Esophagus squamous epithelium (tissue), 5 donors: ENCODE measurements at places on chromosomes 1 and 21.

- H3K36me3 ChIP-seq: no peaks in the 10 kb centered on the region
- H3K4me3 ChIP-seq: peak overlapping the region; percentile 95
- no peak for DNase-seq
These were observed 106.0 kb downstream of the SLC45A1 start for GRCh38 chr1:8423692-8424538.

DNA sequence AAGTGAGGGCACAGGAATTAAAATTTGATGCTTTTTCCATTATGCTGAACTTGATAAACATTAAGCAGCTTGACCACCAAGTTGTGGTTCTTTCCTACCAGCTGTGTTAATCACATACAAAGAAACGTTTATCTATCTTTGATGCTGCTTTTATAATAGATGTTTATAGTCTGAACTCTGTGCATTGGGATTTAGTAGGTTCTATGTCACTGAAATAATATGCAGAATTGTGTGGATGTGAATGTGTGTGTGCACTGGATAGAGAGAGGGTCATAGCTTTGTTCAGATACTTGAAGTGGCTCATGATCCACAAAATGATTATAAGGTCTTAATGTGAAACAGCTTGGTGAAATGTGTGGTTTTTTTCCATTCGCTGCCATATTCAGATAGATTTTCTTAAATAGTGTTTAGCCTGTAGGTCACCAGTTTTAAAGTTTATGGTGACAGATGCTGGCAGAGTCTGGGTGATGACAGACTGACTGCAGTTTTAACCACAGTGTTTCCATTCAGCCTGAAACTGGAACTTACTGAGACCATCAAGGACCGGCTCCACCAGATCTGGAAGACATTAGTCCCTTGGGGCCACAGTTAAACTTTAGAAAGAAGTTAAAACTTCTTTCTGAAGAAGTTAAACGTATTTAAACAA is 10.2 kb downstream of the DDI2 start:
- H3K36me3 ChIP-seq: peaks cover 17% of the 10 kb centered on the region
- H3K4me3 ChIP-seq: no peak overlapping the region
- DNase-seq: no peak
- no peak overlapping the region for H3K27ac ChIP-seq
- H3K27me3 ChIP-seq: no peaks in the 10 kb centered on the region

DNA sequence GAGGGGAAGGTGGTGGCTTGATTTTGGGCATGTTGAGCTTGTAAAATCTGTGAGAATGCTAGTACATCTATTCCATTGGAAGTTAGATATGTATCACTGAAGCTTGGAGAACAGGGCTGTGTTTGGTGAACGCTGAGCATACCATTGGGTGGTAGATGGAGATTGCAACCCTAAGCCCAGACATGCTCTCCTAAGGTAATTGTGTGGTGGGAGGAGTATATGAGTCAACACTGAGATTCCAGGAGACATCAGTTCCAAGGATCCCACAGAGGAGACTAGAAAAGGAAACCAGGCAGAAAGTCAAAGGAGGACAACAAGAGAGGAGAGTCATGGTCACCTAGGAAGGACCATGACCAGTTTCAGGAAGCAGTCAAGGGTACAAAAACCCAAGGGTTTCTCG is 60.4 kb downstream of the KIF21B start:
- no peaks in the 10 kb centered on the region for H3K27me3 ChIP-seq
- no peaks in the 10 kb centered on the region for H3K36me3 ChIP-seq
- no peak overlapping the region for H3K4me3 ChIP-seq
- H3K4me1 ChIP-seq: no peaks in the 10 kb centered on the region

DNA sequence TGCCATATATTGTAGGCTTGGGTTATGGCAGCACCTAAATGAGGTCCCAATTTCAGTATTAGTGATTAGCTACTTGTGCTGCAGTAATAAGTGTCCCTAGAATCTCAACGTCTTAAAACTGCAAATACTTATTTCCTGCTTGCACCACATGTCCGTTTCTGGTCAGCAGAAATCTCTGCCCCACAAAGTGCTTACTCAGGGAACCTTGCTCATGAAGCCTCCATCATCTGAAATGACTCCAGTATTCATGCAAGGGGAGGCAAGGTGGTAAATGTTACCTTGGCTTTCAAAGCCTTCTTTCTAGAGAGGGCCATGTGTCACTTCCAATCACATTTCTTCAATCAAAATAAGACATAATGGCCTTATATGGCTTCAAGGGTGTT is 274.2 kb upstream of the KAZN start:
- H3K4me3 ChIP-seq: no peak overlapping the region
- no peaks in the 10 kb centered on the region for H3K36me3 ChIP-seq
- H3K4me1 ChIP-seq: peaks cover 20% of the 10 kb centered on the region
- no peaks in the 10 kb centered on the region for H3K27me3 ChIP-seq

- no peaks in the 10 kb centered on the region for H3K36me3 ChIP-seq
- H3K4me3 ChIP-seq: no peak overlapping the region
- H3K4me1 ChIP-seq: peaks cover 18% of the 10 kb centered on the region
- H3K27ac ChIP-seq: no peak overlapping the region
- H3K27me3 ChIP-seq: no peaks in the 10 kb centered on the region
- no peak for DNase-seq
These were observed 399.8 kb downstream of the PLPP3 start for GRCh38 chr1:56179543-56179942.

- no peak for DNase-seq
- no peaks in the 10 kb centered on the region for H3K4me1 ChIP-seq
- H3K4me3 ChIP-seq: no peak overlapping the region
- H3K27me3 ChIP-seq: peaks cover 3% of the 10 kb centered on the region
- no peaks in the 10 kb centered on the region for H3K36me3 ChIP-seq
These were observed 149.6 kb downstream of the PTPRU start for GRCh38 chr1:29385966-29386365.

DNA sequence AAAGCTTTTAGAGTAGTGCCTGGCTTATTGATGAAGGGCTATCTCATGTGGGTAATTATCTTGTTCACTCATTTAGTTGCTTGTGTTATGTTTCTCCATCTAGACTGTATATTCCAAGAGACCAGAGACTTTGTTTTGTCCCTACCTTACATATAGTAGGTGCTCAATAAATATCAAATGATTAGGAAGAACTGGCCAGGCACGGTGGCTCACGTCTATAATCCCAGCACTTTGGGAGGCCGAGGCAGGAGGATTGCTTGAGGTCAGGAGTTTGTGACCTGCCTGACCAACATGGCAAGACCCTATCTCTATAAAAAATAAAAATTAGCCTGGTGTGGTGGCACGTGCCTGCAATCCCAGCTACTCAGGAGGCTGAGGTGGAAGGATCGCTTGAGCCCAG is 9.0 kb downstream of the FBXO2 start:
- H3K4me3 ChIP-seq: no peak overlapping the region
- no peaks in the 10 kb centered on the region for H3K36me3 ChIP-seq
- peaks cover 58% of the 10 kb centered on the region for H3K27me3 ChIP-seq
- peaks cover 15% of the 10 kb centered on the region for H3K4me1 ChIP-seq

DNA sequence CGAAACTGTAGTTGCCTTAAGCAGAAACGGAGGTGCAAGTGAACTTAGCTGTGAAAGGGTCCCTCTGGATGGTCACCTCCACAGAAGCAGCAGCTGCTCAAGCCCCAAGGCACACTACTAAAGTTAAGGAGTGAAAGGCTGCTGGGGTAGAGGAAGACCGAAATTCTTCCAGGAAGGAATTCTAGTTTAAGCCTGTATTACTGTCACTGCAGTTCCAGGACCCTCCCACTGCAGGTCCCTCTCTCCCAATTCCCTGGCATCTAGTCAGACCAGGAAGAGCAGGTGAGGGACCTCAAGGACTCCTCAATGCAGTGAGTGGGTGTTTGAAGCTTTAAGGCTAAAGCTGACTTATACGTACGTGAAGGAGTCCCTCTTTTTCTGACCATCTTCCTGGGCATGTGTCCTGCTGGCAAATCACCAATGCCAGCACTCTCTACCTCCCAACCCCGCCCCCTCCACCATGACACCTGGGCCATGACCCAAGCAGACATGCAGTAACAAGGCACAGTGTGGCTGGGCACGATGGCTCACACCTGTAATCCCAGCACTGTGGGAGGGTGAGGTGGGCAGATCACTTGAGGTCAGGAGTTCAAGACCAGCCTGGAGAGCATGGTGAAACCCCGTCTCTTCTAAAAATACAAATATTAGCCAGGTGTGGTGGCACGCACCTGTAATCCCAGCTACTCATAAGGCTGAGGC is 57.2 kb downstream of the TGFBR3 start:
- H3K36me3 ChIP-seq: no peaks in the 10 kb centered on the region
- H3K27ac ChIP-seq: peak overlapping the region; percentile 61
- peaks cover 70% of the 10 kb centered on the region for H3K4me1 ChIP-seq
- H3K4me3 ChIP-seq: no peak overlapping the region
- DNase-seq: no peak

GRCh38 chr1:23774174-23774880 is 3.9 kb upstream of the PITHD1 start:
- no peaks in the 10 kb centered on the region for H3K27me3 ChIP-seq
- peaks cover 29% of the 10 kb centered on the region for H3K4me1 ChIP-seq
- no peak for DNase-seq
- no peak overlapping the region for H3K4me3 ChIP-seq
- H3K27ac ChIP-seq: no peak overlapping the region

- peaks cover 31% of the 10 kb centered on the region for H3K4me1 ChIP-seq
- no peaks in the 10 kb centered on the region for H3K36me3 ChIP-seq
- DNase-seq: no peak
- peak overlapping the region; percentile 37 for H3K27ac ChIP-seq
- H3K4me3 ChIP-seq: no peak overlapping the region
- no peaks in the 10 kb centered on the region for H3K27me3 ChIP-seq
These were observed 33.5 kb upstream of the RNF19B start for GRCh38 chr1:32998064-32998463.

- H3K27me3 ChIP-seq: no peaks in the 10 kb centered on the region
- H3K4me3 ChIP-seq: no peak overlapping the region
- H3K27ac ChIP-seq: no peak overlapping the region
- H3K36me3 ChIP-seq: no peaks in the 10 kb centered on the region
- DNase-seq: no peak
These were observed 253.3 kb downstream of the KAZN start for GRCh38 chr1:14851760-14852159.

DNA sequence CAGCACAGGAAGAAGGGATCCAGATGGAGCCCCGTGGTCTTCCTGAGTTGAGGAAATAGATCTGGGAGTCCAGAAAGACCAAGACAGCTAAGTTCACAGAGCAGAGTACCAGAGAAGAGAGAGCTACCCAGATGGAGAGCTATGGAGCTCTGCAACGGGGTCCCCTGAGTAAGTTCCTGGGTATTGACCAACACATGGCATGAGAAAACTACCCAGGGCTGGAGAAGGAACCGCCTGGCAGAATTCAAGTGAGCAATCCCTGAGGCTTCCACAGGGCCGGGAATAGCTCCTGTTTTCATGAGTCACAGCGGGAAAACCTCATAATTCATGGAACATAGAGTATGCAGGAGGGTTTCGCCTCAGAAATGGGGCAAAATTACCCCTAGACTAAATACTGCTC is 19.7 kb downstream of the STPG1 start:
- peaks cover 52% of the 10 kb centered on the region for H3K4me1 ChIP-seq
- DNase-seq: no peak
- peak overlapping the region; percentile 90 for H3K27ac ChIP-seq
- H3K4me3 ChIP-seq: no peak overlapping the region

DNA sequence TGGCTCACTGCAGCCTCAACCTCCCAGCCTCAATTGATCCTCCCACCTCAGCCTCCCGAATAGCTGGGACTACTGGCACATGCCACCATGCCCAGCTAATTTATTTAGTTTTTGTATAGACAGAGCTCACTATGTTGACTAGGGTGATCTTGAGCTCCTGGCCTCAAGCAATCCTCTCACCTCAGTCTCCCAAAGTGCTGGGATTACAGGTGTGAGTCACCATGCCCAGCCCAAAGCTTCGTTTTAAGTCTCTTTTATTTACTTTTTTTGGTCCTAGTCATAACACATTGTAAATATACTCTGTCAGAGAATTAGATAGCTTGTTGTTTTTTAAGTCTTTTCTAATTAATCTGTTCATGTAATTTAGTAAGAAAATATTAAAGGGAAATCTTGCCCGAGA is 42.8 kb downstream of the KCNK1 start:
- H3K4me1 ChIP-seq: peaks cover 17% of the 10 kb centered on the region
- H3K27ac ChIP-seq: no peak overlapping the region
- H3K4me3 ChIP-seq: no peak overlapping the region
- no peak for DNase-seq
- H3K27me3 ChIP-seq: no peaks in the 10 kb centered on the region

DNA sequence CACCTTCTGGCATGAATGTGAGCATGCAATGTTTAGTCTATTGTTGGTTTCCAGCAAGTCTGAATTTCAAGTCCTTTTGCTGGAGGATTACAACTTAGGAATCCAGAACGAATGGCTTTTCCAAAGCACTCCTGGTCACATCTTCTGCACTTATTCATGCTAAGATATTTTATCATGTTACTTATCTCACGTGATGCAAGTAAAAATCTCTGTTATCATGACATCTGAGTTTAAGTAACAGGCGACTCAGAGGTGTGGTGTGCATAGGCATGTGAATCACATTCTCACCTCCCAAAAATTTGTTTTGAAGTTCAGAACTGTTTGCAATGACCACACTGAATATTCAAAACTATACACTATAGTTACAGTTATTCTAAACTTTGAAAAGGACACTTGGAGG is 204.8 kb upstream of the FGGY start:
- no peak overlapping the region for H3K27ac ChIP-seq
- H3K27me3 ChIP-seq: no peaks in the 10 kb centered on the region
- no peaks in the 10 kb centered on the region for H3K4me1 ChIP-seq
- no peak for DNase-seq
- H3K36me3 ChIP-seq: no peaks in the 10 kb centered on the region

DNA sequence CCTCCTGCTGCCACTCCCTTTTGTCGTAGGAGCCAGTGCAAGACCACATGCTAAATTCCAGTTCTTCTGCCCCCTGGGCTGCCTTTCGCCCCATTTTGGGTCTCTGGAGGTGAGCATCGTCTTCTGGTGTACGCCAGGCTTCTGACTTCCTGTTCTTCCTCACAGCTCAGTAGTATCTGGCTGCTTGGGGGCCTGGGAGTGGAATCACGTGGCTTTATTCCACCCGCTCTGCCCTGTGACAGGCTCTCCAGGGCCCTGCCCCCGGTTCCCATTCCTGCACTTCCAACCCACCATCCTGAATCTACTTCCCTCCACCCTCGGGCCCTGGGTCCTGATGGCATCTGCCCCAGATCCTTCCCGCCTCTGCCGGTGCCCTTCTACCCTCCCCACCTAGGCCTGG is 3.6 kb downstream of the NFASC start:
- peaks cover 11% of the 10 kb centered on the region for H3K27me3 ChIP-seq
- DNase-seq: no peak
- no peak overlapping the region for H3K4me3 ChIP-seq

- no peak overlapping the region for H3K4me3 ChIP-seq
- H3K27ac ChIP-seq: no peak overlapping the region
- DNase-seq: no peak
- no peaks in the 10 kb centered on the region for H3K36me3 ChIP-seq
- no peaks in the 10 kb centered on the region for H3K27me3 ChIP-seq
- H3K4me1 ChIP-seq: peaks cover 36% of the 10 kb centered on the region
These were observed 78.5 kb downstream of the BCAR3 start for GRCh38 chr1:93603106-93603505.

DNA sequence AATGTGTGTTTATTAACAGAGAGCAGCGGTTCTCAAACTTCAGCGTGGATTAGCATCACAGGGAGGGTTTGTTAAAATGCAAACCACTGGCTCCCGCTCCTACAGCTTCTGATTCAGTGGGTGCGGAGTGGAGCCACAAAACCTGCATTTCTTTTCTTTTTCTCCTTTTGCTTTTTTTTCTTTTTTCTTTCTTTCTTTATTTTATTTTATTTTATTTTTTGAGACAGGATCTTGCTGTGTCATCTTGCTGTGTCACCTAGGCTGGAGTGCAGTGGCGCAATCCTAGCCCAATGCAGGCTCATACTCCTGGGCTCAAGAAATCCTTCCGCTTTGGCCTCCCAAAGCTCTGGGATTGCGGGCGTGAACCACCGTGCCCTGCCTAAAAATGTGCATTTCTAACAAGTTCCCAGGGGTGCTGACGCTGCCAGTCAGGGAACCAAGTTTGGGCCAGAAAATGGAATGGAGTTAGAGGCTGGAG is 20.9 kb upstream of the SLC1A7 start:
- no peak overlapping the region for H3K27ac ChIP-seq
- no peak overlapping the region for H3K4me3 ChIP-seq
- H3K36me3 ChIP-seq: no peaks in the 10 kb centered on the region
